ENCODE measurements at places on chromosomes 7 and 10. TPM values are rescaled to one million over a fixed set of nuclear protein-coding genes. Genes with fewer than 3 reads are reported as not detected.

DNA sequence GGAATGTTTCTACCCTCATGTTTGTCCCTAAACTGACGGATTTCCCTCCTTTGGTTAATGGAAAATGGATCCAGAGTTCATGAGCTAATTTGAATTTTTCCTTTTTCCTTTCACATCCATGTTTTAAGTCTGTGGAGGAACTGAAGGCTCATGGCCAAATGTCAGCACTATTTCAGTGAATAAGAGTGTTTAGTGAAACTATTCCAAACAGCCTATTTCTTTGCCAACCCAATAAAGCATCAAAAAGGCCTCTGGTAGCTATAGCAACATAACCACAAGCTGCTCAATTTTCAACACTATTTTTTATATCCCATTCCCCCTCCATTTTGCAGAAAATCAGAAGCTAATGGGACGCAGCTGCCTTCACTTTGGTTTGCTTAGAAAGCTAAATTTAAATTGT is 1454.1 kb downstream of the GATA3 start:
- no peak for DNase-seq

DNA sequence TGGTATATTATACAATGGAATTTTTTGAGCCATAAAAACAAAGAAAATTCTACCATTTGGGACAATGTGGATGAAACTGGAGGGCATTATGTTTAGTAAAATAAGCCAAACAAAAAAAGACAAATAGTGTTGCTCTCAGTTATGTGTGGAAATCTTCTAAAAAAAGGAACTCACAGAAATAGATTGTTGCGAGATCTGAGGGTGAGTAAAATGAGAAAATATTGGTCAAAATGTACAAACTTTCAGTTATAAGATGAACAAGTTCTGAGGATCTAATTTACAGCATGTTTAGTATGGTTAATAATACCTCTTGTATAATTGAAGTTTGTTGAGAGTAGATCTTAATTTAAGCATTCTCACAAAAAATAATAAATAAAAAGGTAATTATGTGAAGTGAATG is 291.2 kb downstream of the KIF20B start:
- no peak for DNase-seq

GRCh38 chr7:150971242-150972022 is 6.7 kb downstream of the KCNH2 start:
- DNase-seq, result no peak

GRCh38 chr10:3048119-3049019 is 19.0 kb upstream of the PFKP start:
- no peak for DNase-seq

GRCh38 chr10:44755481-44755880 is 155.7 kb upstream of the TMEM72 start:
- no peak for DNase-seq

OR6V1 gene
- not detected for total RNA-seq

DNA sequence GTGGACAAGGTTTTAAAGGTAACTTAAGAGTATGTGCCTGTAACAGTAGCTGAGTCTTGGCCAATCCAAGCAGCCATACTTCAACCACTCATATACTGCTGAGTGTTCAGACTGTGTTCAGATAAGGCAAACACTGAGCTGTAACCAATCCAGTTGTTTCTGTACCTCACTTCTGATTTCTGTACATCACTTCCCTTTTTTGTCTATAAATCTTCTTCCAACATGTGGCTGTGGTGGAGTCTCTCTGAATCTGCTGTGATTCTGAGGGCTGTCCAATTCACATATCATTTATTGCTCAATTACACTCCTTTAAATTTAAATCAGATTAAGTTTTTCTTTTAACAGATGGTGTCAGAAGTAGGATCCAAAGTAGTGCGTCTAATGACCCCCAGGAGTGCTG is 149.5 kb upstream of the PHF14 start:
- DNase-seq, result no peak

SHTN1 gene
- total RNA-seq, result 36.5 TPM
